ENCODE measurements at places on chromosomes 2 and 18.

- no peak for DNase-seq
Observed at GRCh38 chr2:122148128-122148767, 392.8 kb downstream of the TSN start.

GRCh38 chr18:2032036-2032435, 539.3 kb downstream of the METTL4 start:
- DNase-seq = no peak

GRCh38 chr2:74424139-74424992, 2.8 kb downstream of the WDR54 start:
- no peak for DNase-seq

- DNase-seq = no peak
Observed at GRCh38 chr2:236993-237539, 26.8 kb downstream of the SH3YL1 start.

DNA sequence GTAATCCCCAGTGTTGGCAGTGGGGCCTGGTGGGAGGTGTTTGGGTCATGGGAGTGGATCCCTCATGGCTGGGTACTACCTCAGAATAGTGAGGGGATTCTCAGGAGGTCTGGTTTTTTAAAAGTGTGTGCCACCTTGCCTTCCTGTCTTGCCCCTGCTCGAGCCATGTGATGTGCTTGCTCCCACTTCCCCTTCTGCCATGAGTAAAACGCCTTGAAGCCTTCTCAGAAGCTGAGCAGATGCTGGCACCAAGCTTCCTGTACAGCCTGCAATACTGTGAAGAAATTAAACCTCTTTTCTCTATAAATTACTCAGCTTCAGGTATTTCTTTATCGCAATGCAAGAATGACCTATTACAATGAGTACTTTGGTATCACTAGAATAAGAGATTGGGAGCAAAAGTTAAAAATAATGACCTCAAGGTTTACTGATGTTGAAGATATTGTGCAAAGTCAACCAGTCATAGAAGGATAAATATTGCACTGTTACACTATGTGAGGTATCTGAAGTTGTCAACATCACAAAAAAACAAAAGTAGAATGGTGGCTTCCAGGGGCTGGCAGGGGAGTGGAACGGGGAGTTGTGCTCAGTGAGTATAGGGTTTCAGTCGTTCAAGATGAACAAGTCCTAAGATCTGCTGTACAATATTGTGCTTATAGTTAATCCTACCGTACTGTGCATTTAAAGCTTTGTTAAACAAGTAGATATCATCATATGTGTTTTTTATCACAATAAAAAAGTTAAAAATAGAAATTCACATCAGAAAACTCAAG, 938.3 kb upstream of the CNTNAP5 start:
- DNase-seq = no peak

Measured in CD8-positive, alpha-beta T cell (primary cell).